ENCODE measurements at places on chromosomes 5 and 9.

DNA sequence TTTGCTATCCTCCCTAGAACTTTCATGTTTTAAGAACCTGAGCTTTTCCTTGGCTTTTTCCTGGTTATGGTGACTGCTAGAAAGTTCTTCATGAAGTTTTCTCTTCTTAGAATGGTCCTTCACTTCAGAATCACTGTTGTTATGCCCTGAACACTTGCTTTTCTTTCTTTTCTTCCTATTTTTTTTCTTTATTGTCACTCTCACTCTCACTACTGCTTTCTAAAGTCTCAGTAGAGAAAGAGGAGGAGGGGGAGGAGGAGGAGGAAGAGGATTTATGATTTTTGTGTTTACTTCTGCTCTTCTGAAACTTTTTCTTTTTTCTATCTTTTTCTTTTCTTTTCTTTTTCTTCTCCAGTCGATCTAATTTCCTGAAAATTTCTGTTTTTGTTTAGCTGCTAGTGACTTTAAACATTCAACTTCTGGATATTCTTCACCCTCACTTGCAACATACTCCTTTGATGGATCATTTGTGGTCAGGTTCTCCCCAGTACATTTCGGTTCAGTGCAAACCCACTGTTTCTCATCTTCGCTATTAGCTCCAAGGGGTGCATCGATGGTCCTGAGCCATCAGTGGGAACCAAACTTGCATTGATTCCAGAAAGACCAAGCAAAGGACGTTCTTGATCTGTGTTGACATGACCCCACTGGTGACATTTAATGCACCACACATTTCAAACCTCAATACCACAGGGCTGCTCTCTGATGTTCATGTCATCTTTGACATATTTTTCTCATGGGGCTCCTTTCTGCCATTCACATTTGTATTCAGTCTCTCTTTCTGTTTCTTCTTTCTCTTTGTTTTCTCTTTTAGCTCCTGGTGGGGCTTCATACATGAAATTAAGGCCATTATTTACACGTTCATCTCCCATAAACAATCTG lies 81.6 kb upstream of the HAND1 start:
- no peak for DNase-seq

GRCh38 chr5:85484982-85485574 lies 1100.4 kb upstream of the EDIL3 start:
- DNase-seq = no peak

DNA sequence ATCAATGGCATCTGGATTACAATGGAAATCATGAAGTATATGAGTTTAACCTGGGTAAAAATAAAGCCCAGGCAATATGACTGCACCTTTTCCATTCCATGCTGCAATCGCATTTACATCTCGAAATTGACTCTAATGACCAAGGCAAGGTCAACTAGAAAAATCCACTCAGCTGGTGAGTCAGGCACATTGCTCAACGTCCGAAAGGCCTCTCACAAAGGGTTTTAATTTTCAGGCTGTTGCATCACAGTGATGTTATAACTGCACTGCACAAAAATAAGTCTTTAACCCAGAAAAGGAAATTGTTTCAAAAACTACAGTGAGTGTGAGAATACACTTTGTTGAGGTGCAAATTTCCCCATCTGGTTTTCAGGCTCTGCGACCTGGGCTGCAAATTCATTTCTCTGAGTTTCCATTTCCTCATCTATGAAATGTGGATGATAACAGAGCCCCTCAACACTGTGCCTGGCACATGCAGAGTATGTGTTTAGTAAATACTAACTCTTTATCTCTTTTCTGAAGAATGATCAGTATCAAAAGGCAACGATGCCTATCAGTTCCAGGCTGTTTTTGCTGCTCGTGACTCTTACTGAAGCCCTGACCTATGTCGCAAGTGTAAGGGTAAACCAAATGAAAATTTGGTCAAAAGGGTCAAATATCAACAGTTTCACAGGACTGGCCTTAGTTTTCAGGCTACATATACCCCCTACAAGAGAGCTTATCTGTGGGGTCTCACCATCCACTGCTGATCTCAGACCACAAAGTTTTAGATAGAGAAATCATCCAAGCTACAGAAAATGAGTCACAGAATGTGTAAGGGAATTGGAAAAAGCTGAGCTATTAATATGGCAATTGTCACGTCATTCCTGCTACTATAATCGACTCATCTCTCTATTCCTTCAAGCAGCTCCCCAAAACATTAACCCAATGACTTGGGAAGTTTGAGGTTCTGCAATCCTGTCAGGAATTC lies 4.1 kb downstream of the NFIL3 start:
- DNase-seq = peak; percentile 99

- DNase-seq = peak; percentile 36
Observed at GRCh38 chr5:72137826-72138409, 30.6 kb downstream of the MAP1B start.

- no peak for DNase-seq
Observed at GRCh38 chr5:29930316-29930715, 1263.2 kb upstream of the CDH6 start.

DNA sequence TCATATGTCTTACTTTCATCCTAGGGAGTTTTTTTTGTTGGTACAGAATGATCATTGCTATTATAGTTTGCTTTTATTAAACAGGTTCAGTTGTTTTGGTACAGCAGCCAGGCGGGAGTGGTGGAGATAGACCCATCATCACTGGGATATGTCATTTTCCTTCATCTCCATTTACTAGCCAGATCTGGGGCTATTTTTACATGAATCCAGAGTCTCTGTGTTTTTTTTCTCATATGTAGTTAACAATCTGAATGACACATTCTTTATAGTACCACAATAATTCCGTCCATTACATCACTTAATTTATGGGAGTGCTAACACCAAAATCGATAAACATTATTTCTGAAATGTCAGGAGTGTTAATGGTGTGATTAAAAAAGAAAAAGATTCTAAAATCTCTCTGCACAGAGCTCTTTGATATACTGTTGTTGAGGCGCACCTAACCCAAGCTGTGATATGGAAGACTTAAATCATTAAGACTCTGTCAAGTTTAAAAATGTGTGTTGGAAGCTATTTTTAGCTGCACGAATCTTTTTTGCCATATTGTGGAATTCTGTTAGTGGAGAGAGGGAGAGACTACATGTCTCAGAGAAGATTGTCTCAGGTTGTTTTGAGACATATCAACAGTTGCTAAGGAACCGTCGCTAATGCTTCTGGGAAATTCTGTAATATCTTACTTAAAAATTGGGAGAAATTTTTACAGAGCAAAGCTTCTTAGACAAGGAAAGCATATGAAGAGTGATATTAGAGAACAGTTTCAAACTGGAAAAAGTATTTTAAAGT lies 59.6 kb downstream of the RPS23 start:
- DNase-seq = no peak

GRCh38 chr5:148922606-148923005 lies 96.2 kb downstream of the ADRB2 start:
- DNase-seq = no peak

Measured in fibroblast of the aortic adventitia (primary cell).